ENCODE measurements at places on chromosomes 7 and 10.

DNA sequence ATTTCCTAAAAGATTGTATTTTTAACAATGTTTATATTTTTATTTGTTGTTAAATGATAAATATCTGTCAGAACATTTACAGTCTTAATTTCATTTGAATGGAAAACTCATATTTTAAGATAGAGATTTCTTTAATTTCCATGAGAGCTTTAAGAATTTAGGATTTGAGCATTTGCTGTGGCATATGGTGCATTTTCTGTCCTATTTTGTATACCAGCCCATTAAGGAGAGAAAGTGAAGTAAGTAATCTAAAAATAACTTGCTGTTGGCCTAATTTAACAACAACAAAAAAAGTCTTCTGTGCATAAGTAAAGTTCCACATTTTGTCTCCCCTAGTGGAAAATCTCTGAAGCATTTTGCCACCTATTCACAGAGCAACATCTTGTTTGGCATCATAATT, 190.9 kb upstream of the PPP1R3A start:
- no peak for DNase-seq

DNA sequence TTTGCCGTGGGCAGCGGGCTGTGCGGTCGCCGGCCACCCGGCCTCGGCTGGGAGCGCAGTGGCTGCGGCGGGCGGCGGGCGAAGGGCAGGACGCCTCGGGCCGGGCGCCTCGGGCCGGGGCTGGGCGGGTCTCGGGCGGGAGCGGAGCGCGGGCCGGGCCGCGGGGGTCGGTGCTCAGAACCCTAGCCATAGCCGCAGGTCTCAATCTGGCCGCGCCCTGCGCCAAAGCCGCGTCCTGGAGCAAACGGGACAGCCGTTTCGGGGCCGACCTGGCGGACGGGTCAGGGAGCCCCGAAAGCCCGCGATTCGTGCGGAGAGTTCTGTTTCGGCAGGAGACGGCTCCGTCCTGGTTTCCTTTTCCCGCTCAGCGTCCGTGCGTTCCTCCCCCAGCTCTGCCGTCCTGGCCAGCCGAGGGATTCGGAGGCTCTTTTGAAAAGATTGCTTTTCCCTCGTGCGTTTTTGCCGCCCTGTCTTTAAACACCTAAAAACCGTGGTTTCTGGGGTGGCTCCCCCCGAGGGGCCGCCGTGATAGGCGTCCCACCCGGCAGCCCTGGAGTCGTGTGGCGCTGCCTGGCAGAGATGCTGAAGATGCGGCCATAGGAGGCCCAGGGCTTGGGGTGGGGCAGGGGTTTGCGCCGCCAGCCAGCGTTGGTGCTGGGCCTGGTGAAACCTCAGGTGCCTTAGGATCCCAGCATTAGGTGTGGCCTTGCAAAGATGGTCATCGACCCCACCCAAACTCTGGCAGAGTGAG, 727 bp downstream of the RET start:
- DNase-seq = no peak

DNA sequence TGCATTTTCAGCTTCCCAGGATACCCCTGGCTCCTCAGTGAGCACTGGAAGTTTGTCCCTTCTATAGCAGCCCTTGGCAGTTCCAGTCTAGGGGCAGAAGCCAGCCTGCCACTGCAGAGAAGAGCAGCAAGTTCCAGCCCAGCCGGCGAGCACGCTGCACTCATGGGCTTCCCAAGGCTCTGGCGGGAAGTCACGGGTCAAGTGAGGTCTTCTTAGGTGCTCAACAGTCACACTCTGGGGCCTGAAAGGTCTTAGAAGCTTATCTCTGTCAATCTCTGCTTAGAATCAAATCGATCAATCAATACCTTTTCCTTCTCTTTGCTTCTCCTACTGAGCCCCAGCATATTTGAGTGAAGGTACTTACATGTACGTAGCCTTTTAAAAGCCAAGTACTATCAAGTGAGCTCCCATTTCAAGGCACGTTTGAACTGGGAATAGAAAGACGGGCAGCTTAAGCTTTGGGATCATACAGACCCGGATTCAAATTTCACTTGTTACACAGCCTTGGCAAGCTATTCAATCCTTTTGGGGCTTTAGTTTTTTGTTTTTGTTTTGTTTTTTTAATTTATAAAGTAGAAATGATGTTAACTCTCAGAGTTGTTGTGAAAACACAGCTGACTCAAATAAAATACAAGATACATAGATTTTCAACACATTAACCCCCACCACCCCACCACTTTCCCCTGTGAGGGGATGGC, 152.6 kb upstream of the KLF14 start:
- DNase-seq = no peak

GRCh38 chr10:71571460-71572175, 148.0 kb downstream of the C10orf105 start:
- DNase-seq = no peak

GRCh38 chr7:30348083-30348560, 63.7 kb downstream of the ZNRF2 start:
- peak; percentile 1 for DNase-seq

DNA sequence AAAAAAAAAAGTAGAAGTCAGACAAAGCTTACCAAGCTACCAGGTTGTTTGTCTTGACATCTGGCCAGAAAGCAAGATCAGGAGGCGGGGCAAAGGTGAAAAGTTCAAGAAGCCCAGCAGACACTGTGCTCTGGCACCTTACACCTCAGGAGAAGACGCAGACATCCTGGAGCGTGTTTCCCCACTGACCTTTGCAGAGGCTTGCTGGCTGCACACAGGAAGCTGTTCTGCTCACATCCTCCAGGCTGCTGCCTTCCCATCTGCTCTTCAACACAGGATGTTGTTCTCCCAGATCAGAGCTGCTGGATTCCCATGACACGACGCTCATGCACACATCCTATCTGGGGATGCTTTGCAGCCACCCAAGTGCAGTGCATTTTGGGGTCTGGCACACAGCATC, 174.4 kb upstream of the KIAA1217 start:
- DNase-seq = no peak

GRCh38 chr7:149495785-149496641, 1.6 kb downstream of the ZNF746 start:
- no peak for DNase-seq

Data from activated naive CD4-positive, alpha-beta T cell (primary cell).